ENCODE measurements at places on chromosomes 5 and 9. TPM values are rescaled to one million over a fixed set of nuclear protein-coding genes. Genes with fewer than 3 reads are reported as not detected.

DNA sequence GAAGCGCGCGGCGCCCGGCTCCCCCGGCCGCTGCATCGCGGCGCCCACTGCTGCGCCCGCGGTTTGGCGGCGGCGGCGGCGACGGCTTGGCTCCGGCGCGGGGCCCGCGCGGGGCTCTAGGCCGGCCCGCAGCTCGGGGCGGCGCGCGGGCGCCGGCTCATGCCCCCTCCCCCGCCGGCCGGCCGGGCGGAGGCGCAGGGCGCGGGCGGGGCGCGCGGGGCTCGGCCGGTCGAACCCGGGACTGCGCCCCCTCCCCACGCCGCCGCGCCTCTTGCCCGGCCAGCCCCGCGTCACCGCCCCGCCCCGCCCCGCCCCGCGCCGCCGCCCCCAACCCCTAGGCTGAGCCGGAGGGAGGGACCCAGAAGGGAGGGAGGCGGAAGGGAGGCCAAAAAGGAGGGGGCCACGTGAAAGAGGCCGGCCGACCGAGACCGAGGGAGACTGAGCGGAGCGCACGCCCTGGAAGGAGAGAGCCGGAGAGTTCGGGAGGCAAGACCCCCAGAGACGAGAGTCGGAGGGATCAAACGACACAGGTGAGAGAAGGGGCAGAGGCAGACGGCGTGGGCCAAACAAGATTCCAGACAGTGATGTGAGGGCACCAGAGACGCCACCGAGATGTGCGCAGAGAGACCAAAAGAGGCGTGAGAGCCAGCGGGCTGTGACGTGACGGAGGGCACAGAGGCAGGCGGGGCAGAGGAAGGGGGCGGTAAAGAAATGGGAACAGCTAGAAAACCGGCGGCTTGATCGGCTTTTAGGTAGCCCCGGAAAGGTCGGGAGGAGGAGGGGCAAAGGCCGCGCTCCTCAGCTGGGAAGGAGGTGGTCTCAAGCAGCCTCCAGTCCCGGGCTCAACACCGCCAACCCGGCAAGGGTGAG is at the start of gene BARX1:
TSS of gene BARX1 (minus strand) at position 245 of the 870 bp plus-strand sequence. CDS start at position 36, 209 bp downstream.
- DNase-seq: no peak

DNA sequence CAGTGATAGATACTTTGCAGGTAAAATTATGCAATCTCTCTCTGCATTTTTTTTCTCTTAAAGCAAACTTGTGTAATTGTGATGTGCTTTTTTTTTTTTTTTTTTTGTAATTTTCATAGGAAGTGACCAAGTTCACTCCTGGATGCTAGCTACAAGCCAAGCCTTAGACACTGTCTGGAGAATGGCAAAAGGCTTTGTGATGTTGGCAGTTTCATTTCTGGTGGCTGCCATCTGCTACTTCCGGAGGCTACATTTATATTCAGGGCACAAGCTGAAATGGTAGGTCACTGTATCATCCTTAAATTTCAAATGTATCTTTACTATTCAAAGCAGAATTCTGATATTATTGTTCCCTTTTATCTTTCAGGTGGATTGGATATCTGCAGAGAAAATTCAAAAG is 19.3 kb downstream of the OTULINL start:
- no peak for DNase-seq

DNA sequence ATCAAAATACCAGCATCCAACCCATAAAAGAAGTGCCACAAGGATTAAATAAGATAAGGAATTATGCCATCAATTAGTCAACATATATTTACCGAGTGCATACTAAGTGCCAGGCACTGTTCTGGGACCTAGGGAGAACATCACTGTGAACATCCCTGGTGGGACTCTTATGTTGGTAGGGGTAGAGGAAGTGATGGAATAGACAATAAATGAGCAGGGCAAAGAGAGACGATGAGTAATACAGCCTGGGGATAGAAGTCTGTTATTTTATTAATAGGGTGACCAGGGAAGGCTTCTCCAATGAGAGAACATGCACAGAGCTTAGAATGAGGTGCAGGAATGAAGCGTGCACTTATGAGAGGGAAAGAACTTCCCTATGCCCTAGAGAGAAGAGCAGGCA is 47.4 kb upstream of the VLDLR start:
- no peak for DNase-seq

DNA sequence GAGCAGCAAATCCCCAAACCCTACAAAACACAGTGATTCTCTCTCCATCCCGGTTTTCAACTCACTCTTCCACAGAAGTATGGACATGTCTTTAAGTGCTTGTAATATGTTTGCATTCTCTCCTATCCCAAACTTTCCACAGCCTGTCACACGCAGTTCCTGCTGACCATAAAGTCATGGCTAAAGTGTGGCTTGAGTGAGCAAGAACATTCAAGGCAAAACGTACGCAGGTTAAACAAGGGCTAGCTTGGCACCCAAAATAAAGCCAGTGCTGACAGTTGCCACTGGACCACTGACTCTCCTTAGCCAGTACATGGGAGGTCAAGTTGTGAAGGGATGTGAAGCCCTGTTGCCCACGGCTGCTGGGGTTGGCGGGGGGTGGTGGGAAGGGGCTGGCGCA is 211.1 kb upstream of the IRX1 start:
- no peak for DNase-seq

Gene SHOC1
- not detected for total RNA-seq

Gene DRD1
- not detected for total RNA-seq

Gene NTNG2
- 1.9 TPM for total RNA-seq

Gene CDH10
- total RNA-seq: not detected

- no peak for DNase-seq
These were observed 90.2 kb downstream of the SAXO1 start for GRCh38 chr9:18942801-18943200.
